Activated CD4-positive, alpha-beta T cell treated with anti-CD3 and anti-CD28 coated beads for 4 hours (primary cell): ENCODE measurements at places on chromosomes 1 and 21.

DNA sequence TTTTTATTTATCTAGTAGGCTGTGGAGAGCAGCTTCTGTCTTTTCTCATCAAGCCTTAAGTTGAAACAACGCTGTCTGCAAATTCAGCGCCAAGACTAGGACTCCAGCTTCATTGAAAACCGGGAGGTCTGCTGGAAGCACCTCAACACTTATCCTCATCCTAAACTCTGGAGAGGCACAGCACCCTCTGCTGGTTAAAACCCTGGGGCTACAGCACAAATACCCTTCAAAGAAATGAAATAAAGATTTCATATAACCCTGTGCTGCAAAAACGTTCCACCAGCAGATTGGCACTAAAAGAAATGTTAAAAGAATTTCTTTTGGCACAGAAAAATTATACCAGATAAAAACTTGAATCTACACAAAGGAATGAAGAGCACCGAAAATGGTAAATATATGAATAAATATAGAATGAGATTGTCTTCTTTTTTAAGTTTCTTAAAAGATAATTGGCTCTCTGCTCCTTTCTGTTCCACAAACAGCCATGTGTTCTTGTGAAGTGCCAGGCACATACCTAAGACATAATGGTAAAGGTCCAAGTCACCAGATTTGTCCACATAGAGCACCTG lies 227.7 kb upstream of the SAMSN1 start:
- peak; percentile 61 for DNase-seq

DNA sequence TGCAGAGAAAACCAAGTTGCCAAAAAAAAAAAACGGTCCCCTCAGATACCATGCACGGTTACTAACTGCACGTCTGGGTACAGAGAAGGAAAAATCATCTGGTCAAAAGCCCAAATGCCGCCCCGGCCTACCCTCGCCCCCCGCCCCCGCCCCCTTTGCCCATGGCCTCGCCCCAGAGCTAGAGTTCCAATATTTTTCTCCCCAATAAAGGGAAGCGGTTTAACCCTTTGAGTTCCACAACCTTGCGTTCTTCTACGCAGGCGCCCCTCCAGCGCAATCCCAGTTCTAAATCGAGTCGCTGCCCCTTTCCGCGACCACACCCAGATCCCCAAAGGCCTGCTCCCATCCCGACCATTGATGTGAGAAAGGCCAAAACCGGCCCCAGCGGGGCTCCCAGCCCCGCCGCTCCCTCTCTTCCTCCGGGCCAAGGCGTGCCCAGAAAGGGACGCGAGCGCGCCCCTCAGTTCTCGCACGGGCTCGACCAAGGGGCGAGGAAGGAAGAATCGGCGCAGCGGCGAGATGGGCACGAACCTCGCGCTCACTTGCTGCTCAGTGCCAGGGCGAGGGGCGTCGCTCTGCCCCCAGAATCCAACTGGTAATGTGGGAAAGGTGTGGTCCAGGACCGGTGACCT lies 797 bp downstream of the WDR47 start:
- peak; percentile 32 for DNase-seq

- peak; percentile 33 for DNase-seq
Measured at GRCh38 chr1:231931846-231932454, 305.4 kb downstream of the DISC1 start.

DNA sequence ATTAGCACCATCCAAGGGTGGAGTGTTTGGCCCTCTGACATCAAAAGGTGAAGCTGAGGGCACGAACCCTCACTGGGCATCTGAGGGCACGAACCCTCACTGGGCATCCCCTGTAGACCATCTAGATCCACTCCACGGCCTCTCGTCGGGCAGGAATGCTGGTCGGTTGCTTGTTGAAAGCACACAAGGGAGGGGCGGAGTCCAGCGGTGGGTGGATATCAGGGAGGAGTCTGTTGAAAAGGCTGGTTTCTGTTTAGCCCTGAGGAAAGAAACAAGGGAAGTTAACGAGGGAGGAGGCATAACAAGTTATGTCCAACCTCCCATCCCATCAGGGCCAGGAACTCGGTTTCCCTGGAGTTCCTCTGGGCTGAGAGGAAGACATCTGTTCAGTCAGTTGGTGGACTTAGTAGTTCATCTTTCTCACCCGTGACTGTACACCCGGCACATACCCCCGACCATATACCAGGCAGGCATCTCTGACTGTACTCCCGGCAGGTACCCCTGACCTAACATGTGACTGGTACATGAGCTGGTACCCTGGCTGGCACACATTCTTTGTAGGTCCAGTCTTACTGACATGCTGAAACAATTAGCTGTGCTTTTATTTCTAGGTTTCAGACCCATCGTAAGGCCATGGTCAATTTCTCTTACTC lies 32.1 kb upstream of the PDE9A start:
- no peak for DNase-seq

GRCh38 chr1:29243871-29244200 lies 7.5 kb downstream of the PTPRU start:
- DNase-seq, result no peak

- no peak for DNase-seq
Measured at GRCh38 chr1:209493559-209493958, 90.0 kb upstream of the CAMK1G start.

DNA sequence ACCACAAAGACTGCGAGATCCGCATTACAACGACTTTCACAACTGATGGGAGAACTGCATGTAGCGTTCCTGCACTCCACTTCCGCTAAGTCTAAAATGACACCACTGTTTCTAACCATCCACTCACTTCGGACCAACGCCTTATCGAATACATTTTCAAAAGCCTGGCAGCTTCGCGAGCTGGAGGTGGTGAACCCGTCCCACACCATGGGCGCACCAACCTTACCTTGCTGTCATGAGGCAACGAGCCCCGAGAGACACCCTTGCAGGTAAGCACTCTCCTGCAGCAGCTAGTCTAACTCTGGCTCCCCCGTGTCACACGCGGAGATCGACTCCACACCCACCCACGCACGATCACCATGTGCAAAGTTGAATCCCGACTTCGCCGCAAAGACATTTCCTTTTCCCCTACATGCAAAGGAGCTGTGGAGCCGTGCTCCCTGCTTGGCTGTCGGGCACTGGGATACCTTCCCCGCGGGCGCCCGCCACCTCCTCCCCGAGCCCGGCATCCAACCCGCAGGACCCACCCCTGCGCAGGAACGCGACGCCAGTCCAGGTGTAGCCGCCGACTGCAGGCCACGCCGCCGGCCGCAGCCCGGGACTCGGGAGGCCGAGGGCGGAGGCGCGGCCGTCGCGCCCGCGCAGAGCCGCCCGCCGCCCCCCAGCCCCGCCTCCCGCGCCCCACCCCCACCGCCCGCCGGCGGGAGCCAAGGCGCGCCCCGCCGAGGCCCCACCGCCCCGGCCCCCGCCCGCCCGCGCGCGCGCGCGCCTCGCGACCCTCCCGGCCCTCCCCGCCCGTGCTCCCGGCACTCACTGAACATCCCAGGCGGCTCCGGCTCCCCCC lies 629 bp downstream of the TAF5L start:
- peak; percentile 62 for DNase-seq

DNA sequence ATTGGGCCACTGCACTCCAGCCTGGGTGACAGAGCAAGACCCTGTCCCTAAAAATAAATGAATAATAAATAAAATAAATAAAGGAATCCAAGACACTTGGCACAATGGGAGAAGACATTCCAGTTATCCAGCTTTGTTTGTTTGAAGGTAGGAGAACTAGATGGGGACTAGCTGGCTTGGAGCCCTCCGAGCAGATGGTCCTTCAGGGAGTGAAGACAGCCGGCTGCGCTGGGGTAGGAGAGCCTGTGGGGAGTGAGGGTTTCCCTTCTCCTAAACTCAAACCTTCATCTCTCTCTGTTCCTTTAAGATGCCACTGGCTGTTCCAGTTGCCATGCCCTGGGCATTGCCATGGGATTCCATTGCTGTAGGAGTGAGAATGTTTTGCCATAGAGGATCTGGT lies 120.6 kb downstream of the NAV1 start:
- DNase-seq, result no peak

DNA sequence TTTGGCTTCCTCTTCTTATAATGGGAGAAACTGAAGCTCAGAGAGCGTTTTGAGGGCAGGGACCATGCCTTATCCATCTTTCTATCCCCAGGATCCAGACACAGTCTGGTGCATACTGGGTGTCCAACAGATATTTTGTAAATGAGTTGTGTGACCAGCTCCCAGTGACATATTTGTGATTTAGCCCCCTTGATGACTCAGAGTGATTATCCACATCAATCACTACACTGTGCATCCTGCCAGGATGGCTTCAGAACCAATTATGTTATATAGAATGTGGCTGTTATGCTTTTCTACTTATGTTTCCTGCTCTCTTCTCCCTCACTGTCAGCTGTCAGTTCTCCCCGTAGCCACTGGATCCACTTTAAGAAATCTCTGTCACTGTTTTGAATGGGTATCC lies 11.3 kb downstream of the OLFML3 start:
- no peak for DNase-seq

DNA sequence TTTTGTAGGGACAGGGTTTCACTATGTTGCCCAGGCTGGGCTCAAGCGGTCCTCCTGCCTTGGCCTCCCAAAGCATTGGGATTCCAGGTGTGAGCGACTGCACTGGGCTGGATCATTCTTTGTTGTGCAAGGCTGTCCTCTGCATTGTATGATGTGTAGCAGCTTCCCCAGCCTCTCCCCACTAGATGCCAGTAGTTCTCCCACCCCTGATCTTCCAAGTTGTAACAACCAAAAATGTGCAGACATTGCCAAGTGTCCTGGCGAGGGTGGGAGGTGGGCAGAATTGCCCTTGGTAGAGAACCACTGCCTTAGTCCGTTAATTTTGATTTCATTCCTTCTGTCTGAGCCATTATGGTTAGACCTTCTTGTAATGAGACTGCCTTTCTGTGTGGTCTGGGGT lies 7.2 kb downstream of the GALNT2 start:
- no peak for DNase-seq

DNA sequence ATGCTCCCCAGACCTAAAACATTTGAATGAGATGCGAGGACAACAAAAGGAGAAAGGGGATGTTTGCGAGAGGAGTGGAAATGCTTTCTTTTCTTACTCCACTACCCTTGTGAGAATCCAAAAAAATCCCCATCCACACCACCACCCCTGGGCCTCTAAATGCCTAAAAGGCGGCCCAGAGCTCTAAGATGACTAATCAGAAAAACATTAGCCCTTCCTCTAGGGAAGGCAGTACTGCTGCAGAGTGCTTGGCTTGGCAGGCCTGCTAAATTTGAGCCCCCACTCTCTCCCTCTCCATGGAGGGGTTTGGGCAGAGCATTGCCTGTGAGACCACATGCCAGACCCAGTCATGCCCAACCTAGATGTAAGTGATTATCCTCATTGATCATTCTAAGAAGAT lies 347.9 kb downstream of the USH2A start:
- no peak for DNase-seq

DNA sequence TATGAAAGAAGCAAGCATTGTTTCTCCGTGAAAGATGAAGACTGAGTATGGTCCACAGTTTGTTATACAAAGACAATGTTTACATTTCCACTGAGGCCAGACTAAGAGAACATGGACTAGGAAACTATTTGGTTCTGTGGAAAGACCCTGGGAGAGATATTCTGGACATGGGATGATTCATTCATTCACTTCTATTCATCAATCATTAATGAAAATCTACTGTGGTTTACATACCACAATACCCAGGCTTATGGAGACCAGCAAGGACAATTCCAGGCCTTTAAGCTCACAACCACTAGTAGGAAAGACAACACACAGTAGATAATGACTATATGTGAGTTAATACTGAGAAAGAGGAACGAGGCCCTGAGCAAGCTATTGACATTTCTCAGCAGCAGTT lies 125.4 kb downstream of the TBX15 start:
- DNase-seq, result no peak

DNA sequence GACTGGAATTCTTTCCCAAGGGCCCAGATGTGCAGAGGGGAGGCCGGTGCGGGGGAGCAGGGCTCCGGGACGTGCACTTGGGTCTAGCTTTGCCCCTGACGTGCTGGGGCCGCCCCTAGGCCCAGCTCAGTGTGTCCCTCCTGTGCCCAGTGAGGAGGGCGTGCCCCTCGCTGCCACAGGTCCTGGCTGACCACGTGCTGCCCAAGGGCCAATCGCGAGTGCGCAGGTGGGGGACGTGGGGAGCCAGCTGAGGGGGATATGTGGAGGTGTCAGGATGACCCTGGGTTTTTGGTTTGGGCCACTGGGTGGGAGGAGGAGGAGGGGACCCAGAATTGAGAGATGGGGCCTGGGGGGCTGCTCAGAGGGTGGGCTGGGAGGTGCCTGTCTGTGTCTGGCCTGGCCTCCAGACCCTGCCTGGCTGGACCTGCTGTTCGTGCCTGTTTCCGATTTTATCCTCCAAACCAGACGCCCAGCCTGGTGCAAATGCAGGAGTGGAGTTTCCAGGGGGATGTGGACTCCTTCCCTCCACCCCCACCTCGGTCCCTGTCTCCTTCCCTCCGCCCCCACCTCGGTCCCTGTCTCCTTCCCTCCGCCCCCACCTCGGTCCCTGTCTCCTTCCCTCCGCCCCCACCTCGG lies 6.1 kb upstream of the RNF223 start:
- DNase-seq, result no peak
